Chondrocyte (in vitro differentiated cells): ENCODE measurements at places on chromosomes 5 and 9. TPM values are rescaled to one million over a fixed set of nuclear protein-coding genes. Genes with fewer than 3 reads are reported as not detected.

- DNase-seq = no peak
These were observed 220.8 kb downstream of the FSTL4 start for GRCh38 chr5:133391354-133392136.

GRCh38 chr5:168215646-168216045 is 75.8 kb upstream of the WWC1 start:
- no peak for DNase-seq

GRCh38 chr5:107990881-107991810 is 320.4 kb upstream of the EFNA5 start:
- no peak for DNase-seq

GRCh38 chr9:100220936-100221335 is 121.9 kb downstream of the INVS start:
- DNase-seq = no peak

GRCh38 chr5:204966-205670 is 12.8 kb downstream of the CCDC127 start:
- DNase-seq = no peak

DNA sequence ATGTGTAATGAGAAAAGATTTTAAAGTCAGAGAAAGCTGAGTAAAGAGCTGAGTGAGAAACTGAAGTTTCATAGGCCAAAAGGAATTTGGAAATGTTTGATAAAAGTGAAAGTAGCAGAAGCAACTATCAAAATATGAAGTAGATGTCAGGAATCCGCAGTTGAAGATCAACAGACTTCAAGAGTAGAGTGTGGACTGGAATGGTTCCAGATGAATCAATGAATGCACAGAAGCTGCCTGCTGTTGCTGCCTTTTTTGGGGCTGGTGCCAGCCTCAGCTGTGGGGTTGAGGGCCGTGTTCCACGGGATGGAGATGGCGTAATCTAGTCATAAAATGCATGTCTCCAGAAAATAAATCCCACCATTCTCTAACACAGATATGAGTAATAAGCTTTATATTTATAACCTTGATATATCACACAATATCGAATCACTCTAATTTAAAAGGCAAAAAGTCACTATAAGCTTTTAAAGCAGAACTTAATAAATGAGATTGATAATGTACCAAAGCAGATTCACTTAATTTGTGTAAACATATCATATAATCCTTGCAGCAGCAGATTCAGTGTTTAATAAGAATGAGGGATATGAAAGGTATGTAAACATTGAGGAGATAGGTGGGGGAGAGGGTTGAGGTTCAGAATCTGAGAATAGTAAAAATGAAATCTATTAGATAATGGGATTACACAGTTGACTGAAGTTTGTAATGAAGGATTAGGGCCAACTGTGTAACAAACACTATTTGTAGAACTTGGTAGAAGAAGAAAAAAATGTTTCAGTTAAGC is 652.3 kb upstream of the FTMT start:
- DNase-seq = no peak

The OR1K1 gene
- total RNA-seq = not detected in 3 replicates
